Left renal pelvis (tissue), 4 donors: ENCODE measurements at places on chromosomes 11 and 22. TPM values are rescaled to one million over a fixed set of nuclear protein-coding genes. Genes with fewer than 3 reads are reported as not detected.

Gene PLA2G3
- 0.07 TPM for polyA plus RNA-seq

DNA sequence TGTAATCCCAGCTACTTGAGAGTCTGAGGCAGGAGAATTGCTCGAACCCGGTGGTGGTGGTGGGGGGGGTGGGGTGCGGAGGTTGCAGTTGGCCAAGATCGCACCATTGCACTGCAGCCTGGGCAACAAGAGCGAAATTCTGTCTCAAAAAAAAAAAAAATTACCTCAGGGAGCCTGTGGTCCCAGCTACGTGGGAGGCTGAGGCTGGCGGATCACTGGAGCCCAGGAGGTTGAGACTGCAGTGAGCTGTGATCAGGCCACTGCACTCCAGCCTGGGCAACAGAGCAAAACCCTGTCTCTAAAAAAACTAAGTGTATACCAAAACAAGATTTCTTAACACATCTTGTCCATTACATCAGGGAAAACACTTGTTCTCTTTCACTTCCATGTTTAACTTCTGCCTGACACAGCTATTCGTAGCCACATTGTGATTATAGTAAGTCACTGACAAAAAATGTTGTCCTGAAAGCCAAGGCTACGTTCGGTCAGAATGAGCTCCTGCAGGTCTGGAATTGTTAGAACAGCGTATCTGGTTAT, 1.4 kb downstream of the TMEM80 start:
- DNase-seq, result no peak

- DNase-seq, result no peak
Measured at GRCh38 chr22:35949243-35949642, 79.4 kb downstream of the RBFOX2 start.

DNA sequence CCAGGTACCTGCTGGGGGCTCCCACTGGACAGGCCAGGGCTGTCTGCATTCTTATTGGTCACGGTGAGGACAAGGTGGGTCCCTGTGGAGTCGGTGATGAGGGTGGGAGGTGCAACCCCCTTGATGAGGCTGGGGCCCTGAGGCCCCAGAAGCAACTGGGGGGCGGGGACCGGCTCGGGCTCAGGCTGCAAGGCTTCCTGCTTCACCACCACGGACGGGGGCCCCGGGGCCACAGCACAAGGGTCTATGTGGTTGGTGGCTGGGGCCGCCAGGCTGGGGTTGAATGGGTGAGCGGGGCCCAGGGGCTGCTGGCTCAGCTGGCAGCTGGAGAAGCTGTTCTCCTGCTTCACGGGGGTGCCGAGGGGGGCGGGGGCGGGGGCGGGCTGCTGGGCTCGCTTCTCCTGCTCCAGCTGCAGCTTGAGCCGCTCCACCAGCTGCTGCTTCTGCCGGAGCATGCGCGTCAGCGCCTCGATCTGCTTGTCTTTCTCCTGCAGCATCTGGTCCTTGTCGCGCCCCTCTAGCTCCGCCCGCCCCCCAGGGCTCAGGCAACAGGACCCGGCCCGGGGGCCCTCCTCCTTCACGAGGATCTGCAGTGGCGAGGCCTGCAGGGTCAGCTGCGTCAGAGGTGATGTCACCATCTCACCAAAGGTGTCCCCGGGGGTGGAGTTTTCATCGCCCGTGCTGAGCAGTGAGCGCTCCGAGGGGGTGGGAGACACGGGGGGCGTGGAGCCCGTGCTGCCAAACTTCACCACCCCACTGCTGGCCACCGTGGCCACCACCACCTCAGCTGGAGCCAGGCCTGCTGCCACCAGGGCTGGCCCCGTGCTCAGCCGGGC, 48.2 kb downstream of the SGSM3 start:
- peak; percentile 40 for DNase-seq

Gene P4HA3
- 0.93 TPM for polyA plus RNA-seq

- DNase-seq, result no peak
Measured at GRCh38 chr11:18209058-18209457, 27.5 kb downstream of the SAA4 start.

Gene NRIP3
- 1.2 TPM for polyA plus RNA-seq

Gene LRRC55
- polyA plus RNA-seq, result 6.4 TPM

DNA sequence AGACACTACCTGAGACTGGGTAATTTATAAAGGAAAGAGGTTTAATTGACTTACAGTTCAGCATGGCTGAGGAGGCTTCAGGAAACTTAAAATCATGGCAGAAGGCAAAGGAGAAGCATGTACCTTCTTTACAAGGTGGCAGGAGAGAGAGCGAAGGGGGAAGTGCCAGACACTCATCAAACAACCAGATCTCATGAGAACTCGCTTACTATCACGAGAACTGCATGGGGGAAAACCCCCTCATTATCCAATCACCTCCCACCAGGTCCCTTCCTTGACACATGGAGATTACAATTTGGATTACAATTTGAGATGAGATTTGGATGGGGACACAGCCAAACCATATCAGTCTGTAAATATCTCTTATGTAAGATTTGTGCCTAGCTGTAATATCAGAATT, 50.9 kb upstream of the ATXN10 start:
- DNase-seq, result no peak

GRCh38 chr22:23834793-23835483, 3.9 kb downstream of the DERL3 start:
- DNase-seq, result no peak

DNA sequence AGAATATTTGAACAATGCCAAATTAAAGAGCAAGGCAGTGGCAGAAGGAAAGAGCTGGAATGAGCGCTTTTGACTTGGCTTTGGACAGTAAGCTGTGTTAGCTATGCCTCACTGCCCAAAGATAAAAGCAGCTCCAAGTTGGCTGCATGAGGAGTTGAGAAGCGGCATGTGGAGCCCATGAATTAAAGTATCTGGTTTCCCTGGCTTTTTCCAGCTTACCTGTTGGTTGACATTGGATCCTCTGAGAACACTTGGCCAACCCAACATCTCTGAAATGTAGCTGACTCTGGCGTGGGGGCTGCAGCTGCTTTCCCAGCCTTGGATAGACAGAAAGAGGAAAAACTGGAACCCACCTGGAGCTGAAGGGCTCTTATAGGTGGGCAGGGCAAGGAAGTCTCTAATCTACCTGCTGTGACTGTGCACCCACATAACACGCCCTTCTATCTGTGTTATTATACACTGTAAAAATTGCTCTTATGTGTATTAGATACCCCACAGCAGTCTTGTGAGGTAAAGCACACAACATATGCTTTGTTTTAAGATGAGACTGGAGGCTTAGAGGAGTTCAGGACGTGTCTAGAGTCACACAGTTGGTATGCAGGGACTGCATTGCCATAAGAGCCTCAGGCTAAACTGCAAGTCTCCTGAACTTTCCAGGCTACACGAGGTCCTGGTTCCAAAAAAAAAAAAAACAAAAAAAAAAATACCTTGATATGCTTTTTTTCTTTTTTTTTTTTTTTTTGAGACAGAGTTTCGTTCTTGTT, 5.8 kb downstream of the UBASH3B start:
- DNase-seq, result no peak
